AML-193 (cell line): ENCODE measurements at places on chromosomes 3 and 15.

- no peak for DNase-seq
These were observed 59.0 kb downstream of the EPHB3 start for GRCh38 chr3:184620475-184621119.

DNA sequence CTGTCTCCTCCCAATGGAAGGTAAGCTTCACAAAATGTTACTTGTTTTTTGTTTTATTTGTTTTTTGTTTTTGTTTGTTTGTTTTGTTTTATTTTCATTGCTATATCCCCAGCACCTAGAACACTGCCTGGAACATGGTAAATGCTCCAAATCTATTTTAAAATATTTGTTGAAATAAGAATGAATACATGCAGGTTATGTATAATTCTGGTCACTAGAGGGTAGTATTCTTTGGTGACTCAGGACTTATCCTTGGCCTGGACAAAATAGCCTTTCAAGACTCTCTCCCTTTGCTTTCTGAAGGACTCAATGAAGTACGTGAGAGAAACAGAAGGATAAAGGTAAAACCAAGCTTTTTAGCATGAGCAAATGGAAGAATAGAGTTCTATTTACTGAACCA lies 46.9 kb upstream of the PPP2R3A start:
- DNase-seq, result no peak

DNA sequence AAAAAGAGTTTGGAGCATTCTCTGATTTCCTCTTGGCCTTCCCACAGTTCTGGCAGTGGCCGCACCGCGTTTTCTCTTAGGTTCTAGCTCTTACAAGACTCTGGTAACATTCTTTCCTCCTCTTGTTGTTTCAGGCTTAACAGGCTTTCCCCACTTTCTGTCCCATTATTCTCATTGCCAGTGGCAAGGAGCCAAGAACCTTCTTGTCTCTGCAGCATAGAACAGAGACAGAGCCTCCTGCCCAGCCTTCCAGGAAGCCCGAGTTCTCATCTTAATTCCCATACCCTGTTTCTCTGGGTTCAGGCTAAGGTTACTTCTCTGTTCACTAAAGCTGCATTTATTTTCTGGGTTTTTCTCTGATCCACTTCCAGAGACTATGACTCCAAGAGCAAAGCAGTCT lies 61.1 kb downstream of the DUT start:
- no peak for DNase-seq

DNA sequence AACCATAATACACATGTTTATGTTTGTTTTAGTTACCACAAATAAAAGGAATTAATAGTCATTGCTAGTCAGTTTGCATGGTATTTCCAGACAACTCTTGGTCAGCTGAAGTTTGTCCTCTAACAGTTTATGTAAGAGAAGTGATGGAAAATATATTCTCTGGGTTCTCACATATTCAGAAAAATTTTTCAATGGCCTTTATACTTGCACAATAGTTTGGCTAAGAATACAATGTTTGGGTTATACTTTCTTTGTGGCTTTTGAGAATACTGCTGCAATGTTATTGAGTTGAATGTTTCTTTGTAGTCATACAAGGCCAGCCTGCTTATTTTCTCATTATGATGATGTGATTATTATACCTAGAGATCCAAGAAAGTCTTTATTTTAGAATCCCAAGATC lies 133.9 kb downstream of the RAP2B start:
- peak; percentile 18 for DNase-seq

GRCh38 chr3:187536185-187536584 lies 134.0 kb downstream of the SST start:
- no peak for DNase-seq

- DNase-seq, result no peak
These were observed 181.6 kb downstream of the MEGF11 start for GRCh38 chr15:66071921-66072295.

GRCh38 chr3:146896711-146897110 lies 291.6 kb upstream of the PLSCR5 start:
- DNase-seq, result no peak

GRCh38 chr3:45803252-45803935 lies 7.1 kb upstream of the SLC6A20 start:
- no peak for DNase-seq

DNA sequence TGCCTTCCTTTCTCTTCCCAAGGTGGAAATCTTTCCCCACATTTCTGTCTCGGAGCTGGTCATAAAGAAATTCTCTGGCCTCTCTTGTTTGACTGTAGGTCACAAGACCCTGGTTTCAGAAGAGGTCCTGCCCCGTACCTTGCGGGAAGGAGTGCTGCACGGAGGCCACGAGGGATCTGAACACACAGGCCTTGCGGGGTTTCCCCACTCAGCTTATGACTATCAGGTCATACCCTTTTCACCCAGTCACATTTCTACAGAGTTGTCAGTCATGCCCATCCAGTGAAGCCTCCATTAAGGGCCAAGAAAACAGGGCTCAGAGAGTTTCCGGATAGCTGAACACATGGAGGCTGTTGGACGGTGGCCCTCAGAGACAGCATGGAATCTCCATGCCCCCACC lies 54.7 kb upstream of the ATP13A3 start:
- DNase-seq, result no peak

DNA sequence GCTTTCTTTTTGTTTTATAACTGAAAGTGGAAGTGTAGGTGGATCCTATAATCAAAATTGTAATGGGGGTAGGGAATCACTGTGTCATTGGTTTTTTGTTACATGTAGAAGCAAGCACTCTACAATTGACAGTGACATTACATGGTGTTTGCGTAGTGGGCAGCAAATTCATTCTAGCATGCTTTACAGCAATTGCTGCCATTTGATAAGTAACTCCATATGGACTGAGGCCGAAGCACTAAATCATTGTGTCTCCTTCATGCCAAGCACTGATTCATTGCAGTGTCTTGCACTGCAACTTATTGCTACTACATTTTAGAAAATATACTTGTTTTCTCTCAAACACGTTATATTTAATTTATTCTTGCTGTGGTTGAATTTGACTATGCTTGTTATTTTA lies 933.9 kb downstream of the NSUN3 start:
- no peak for DNase-seq

- DNase-seq, result no peak
These were observed 4.9 kb downstream of the UBR1 start for GRCh38 chr15:43100971-43101370.

- no peak for DNase-seq
These were observed 58.0 kb upstream of the HERC1 start for GRCh38 chr15:63891768-63892133.

- DNase-seq, result no peak
These were observed 13.3 kb downstream of the ANKRD63 start for GRCh38 chr15:40269604-40270003.

DNA sequence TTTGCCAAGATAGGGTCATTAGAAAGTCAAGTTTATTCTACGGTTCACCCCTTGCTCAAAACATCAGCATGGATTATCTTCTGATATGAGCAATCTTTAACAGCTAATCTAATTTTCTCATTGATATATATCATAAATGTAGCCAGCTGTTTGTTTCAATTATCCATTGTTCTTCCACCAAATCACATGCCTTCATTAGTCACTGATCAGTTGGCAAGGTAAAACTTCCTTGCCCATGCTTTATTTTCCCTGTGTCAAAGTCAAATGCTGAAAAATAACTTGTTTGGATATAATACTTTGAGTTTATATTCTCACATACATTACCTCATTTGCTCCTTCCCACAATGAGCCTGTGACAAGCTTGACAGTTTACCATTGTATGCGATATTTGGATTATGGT lies 60.6 kb downstream of the DPH6 start:
- DNase-seq, result no peak

- DNase-seq, result no peak
These were observed 755.3 kb upstream of the ARPP21 start for GRCh38 chr3:34884007-34884406.

DNA sequence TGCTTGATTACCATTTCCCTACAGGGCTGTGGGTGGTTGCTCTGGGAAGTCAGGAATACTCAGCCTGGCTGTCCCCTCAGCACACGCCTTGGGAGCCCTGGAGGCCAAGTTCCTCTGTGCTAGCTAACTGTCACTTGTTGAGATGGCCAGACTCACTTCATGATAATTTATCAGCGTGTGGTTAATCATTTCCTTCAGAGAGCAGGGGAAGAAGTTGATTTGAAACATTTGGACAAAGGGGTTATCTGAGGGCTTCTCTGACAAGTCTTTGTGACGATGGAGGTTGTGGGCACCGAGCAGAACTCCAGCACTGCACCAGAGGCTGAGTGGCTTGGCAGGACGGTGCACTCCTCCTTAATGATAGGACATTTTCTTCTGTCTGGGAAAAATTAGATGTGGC lies 61.9 kb downstream of the WHAMM start:
- DNase-seq, result peak; percentile 48

DNA sequence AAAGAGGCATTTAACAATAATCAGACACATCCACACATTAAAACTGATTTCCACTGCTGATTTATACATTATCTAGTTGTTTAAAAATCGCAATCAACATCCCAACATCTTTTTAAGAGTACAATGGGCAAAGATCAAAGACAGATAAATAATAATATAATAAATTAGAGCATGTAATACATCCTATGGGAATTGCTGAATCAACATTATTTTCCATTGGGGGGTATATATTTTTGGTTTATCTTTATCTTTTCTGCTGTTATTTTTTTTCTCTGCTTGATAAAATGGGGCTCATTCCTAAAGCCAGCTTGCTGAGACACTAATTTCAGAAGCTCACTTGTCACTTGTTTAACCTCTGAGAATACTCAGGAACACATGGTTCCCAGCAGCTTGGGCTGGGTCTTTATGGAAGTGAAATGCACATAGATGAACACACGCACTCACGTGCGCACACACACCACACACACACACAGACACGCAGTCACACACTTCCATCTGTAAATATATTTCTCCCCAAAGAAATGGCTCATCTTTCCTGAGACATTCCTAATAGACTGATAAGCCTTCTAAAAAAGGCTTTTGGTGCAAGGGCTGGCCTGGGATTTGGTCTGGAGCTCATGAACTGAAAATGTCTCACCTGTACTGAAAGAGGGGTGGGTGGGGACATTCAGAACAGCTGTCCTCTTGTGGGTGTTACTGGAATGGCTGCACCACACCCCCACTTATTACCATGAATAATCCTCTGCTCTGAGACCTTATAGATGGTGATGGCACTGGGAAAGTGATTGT lies 3.5 kb upstream of the PPIB start:
- no peak for DNase-seq

DNA sequence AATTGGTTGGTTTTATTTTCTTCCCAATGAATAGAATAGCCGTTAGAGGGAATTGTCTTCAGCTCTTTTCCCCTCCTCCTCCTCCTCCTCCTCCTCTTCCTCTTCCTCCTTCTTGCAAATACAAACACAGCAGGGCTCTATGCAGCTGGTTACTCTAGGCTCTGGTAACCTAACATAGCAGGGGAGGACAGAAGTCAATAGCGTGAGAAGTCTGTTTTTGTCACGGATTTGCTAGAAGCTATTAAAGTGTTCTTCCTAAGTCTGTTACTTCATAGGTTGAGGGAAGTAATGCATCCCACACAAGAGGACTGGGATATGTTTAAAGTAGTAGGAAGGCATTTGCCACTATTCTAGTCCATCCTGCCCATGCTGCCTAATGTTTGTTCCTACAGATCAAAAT lies 374.7 kb upstream of the TPRG1 start:
- no peak for DNase-seq

DNA sequence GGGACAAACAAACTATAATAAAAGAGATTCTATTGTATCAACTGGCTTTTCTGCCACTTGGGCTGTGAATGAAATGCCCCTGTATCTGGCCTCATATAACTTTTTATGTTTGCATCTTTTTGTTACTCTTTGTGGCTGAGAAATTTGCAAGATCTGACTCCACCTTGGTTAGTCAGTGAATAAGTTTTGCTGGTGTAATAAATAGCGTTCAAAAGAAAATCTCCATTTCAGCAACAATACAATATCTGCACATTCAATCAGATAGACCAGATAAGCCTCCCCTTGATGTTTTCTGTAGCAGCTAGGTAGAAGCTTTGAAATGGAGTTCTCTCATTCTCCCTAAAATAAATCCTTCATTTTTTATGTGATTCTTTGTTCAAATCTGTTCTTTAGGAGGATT lies 12.0 kb downstream of the TRAT1 start:
- no peak for DNase-seq

- DNase-seq, result no peak
These were observed 16.2 kb downstream of the LCMT2 start for GRCh38 chr15:43314171-43314570.

GRCh38 chr3:8741581-8742261 lies 8.1 kb downstream of the CAV3 start:
- DNase-seq, result no peak

GRCh38 chr3:60992395-60992794 lies 258.9 kb downstream of the FHIT start:
- DNase-seq, result no peak

DNA sequence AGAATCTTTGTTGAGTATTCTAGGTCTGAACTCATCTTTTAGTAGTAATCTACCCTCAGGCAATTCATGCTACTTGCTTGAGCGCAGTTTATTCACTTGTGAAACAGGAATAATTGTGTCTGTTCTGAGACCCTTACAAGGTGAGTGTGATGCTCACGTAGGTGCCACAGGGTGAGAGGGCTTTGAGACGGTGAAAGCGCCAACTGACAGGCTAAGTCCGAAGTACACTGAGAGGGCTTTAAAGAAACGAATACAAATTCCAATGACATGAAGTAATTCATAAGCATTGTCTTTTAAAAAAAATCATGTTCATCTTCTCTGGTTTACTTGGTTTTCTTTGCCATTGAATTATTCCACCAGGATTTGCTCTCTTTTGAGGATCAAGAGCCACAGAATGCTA lies 393.7 kb upstream of the RGMA start:
- no peak for DNase-seq

DNA sequence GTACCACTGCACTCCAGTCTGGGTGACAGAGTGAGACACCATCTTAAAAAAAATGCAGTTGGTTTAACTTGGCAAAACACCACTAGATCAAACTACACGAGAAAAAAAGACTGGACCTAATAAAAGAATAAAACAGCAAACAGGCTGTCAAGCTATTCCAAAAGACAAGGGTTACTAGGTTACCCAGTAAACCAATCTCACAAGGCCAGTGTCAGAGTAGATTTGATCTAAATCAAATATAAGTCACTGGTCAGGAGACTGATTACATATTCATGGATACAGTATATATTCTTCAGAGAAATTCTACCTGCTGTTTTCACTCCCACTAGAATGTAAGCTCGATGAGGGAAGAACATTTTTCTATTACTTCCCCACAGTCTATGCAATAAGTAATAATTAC lies 2.5 kb upstream of the GANC start:
- DNase-seq, result no peak

GRCh38 chr15:73677146-73677607 lies 7.0 kb upstream of the CD276 start:
- peak; percentile 36 for DNase-seq

GRCh38 chr3:180421221-180421620 lies 180.7 kb upstream of the TTC14 start:
- DNase-seq, result no peak

GRCh38 chr3:99747915-99748314 lies 69.7 kb upstream of the CMSS1 start:
- no peak for DNase-seq

DNA sequence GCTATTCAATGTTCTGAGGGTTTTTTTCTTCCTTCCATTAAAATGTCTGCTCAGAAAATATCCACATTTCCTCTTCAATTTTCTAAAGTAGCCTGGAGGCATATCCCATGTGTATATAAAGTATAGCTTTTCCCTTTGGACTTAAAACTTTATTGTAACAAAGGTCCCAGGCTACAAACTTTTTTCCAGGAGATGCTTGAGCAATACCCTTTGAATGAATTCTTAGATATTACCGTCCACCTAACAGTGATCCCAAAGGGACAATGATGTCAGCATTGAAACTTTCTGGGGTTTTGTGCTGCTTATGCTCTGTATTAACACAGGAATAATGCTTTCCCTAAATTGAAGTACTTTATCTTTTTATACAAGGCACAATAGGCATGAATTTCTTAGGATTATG lies 525.2 kb downstream of the CADM2 start:
- no peak for DNase-seq
